ENCODE measurements at places on chromosomes 1 and 21. TPM values are rescaled to one million over a fixed set of nuclear protein-coding genes. Genes with fewer than 3 reads are reported as not detected.
A peak's percentile ranks its signal among the peaks of the same experiment; 100 is the strongest.

- H3K27ac ChIP-seq = no peak overlapping the region
- H3K4me1 ChIP-seq = peaks cover 4% of the 10 kb centered on the region
- no peaks in the 10 kb centered on the region for H3K36me3 ChIP-seq
- DNase-seq = peak; percentile 36
- H3K4me3 ChIP-seq = no peak overlapping the region
- peaks cover 6% of the 10 kb centered on the region for H3K27me3 ChIP-seq
Observed at GRCh38 chr1:23216771-23217420, 406 bp downstream of the HTR1D start.

DNA sequence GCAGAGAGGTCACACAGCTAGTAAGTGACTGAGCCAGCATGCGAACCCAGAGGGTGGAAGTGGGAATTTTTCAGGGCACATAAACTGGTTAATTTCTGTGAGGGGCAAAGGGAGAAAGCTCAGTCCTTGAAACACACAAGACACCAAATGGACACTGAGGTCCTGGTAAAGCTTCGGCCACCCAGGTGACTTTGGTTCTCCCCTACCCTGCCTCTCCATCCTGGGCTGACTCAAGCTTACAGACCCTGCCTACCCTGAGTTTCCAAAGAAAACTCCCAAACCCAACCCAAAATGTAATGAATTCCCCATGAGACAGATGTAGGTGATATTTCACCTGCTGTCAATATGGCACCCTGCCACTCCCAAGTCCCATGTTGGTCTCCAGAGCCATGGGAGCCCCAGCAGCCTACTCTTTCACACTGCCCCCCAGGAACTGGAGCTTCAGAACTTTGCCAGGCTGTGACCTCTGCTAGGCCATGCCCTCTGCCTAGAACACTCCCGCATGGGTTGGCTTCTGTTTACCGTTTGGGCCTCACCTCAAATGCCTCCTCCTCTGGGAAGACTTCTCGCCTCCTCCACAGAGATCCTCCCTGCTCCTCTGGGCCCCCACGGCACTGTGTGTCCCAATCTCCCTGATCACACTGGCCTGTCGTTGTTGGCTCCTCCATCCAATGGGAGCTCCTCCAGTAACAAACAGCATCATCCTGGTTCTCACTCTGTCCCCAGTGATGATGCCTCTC is 3.7 kb upstream of the LRP8 start:
- no peak overlapping the region for H3K4me3 ChIP-seq
- H3K27ac ChIP-seq = no peak overlapping the region
- no peaks in the 10 kb centered on the region for H3K36me3 ChIP-seq
- H3K27me3 ChIP-seq = no peaks in the 10 kb centered on the region
- no peak for DNase-seq

DNA sequence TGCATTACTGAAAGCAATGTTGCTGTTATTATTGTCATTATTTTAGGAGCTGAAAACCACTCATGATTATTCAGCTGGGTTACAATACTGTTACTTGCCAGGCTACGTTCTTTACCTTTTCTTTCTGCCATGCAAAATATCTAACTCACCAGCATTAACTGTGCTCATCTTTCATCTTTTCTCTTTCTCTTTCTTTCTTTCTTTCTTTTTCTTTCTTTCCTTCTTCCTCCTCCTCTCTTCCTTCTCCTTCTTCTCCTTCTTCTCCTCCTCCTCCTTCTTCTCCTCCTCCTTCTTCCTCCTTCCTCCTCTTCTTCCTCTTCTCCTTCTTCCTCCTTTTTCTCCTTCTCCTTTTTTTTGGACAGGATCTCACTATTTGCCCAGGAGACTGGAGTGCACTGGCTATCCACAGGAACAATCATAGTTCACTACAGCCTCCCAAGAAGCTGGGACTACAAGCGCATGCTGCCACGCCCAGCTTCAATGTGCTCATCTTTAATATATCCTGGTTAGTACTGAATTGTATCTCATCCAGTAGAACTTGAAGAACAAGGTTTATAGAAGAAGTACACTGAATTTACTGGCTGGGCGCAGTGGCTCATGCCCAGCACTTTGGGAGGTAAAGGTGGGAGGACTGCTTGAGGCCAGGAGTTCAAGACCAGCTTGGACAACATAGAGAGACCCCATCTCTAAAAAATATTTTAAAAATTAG is 6.9 kb upstream of the ZMYM4 start:
- DNase-seq = no peak
- H3K4me1 ChIP-seq = no peaks in the 10 kb centered on the region
- no peaks in the 10 kb centered on the region for H3K36me3 ChIP-seq
- H3K27me3 ChIP-seq = no peaks in the 10 kb centered on the region
- H3K27ac ChIP-seq = no peak overlapping the region
- H3K4me3 ChIP-seq = no peak overlapping the region

GRCh38 chr1:91569411-91570119 is 68.9 kb downstream of the CDC7 start:
- H3K27ac ChIP-seq = peak overlapping the region; percentile 16
- H3K27me3 ChIP-seq = no peaks in the 10 kb centered on the region
- H3K4me3 ChIP-seq = no peak overlapping the region

DNA sequence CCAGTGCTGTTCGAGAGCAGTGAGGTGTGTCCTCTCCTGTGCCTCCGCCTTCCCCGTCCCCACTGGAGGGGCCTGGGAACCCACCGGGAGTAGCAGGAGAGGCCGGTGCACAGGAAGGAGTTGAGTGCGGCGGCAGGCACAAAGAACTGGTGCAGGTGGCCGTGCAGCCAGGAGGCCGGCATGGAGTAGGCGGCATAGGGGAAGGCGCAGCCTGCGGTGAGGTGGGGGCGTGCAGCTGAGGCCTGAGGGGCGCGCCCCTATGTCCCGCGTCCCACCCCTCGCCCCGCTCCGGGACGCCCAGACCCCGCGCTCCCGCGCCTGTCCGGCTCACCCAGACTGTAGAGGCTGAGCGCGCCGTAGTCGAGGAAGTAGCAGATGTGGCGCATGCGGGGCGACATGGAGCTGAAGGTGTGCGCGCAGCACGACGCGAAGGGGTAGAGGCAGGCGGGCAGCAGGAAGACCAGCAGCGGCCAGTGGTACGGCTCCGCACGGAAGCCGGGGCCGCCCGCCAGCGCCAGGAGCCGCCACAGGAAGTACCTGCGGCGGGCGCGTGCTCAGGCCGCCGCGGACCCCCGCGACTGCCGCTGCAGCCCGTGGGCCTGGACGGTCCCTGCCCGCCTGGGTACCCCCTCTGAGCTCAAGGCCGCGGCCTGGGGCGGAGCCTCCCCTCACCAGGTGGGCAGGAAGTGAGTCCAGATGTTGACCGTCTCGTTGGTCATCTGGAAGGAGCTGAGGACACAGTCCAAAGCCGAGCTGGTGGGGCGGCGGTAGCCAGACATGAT is 2.2 kb downstream of the PAQR6 start:
- H3K27me3 ChIP-seq = no peaks in the 10 kb centered on the region
- peaks cover 22% of the 10 kb centered on the region for H3K4me1 ChIP-seq
- H3K36me3 ChIP-seq = peaks cover 12% of the 10 kb centered on the region
- H3K4me3 ChIP-seq = peak overlapping the region; percentile 33
- no peak overlapping the region for H3K27ac ChIP-seq
- DNase-seq = peak; percentile 65

DNA sequence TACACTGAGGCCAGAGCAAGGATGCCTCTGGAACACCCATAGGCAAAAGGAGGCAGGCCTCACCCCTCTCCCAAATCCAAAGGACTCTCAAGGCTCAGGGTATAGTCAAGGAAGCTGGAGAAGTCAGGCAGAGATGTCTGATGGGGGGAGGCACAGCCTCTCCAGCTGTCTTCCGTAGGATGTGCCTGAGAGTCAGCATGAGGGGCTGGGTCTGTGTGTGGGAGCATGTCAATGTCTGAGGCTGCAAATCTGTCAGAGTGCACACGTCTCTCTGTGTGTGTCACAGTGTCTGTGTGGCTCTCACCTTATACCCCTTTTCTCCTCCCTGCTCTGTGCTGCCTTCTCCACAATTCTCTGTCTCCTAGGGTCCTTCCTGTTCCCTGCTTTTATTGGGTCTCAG is 4.0 kb downstream of the HPCAL4 start:
- H3K27ac ChIP-seq = no peak overlapping the region
- H3K4me1 ChIP-seq = peaks cover 30% of the 10 kb centered on the region
- H3K36me3 ChIP-seq = no peaks in the 10 kb centered on the region
- H3K4me3 ChIP-seq = no peak overlapping the region
- H3K27me3 ChIP-seq = peaks cover 34% of the 10 kb centered on the region
- DNase-seq = no peak

DNA sequence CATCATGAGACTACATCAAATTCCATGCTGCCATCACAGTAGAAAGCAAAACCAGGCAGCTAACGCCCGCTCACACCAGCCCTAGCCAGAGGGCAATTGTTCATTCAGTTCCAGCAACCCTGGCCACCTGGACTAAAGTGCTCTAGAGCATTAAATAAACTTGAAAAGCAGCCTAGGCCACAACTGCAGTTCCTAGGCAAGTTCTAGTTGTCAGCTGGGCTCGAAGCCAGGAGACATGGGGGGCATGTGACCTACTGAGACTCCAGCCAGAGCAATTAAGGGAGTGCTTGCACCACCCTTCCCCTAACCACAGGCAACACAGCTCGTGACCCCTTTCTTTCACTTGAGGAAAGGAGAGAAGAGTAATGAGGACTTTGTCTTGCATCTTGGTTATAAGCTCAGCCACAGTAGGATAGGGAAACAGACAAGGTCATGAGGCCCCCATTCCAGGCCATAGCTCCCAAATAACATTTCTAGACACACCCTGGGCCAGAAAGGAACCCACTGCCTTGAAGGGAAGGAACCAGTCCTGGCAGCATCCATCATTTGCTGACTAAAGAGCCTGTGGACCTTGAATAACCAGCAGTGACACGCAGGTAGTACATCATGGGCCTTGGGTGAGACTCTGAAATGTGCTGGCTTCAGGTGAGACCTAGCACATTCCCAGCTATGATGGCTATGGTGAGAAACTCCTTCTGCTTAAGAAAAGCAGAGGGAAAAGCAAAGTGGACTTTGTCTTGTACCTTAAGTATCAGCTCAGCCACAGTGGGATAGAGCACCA is 77.0 kb downstream of the ZZZ3 start:
- no peak for DNase-seq
- H3K4me1 ChIP-seq = peaks cover 3% of the 10 kb centered on the region
- no peaks in the 10 kb centered on the region for H3K27me3 ChIP-seq

DNA sequence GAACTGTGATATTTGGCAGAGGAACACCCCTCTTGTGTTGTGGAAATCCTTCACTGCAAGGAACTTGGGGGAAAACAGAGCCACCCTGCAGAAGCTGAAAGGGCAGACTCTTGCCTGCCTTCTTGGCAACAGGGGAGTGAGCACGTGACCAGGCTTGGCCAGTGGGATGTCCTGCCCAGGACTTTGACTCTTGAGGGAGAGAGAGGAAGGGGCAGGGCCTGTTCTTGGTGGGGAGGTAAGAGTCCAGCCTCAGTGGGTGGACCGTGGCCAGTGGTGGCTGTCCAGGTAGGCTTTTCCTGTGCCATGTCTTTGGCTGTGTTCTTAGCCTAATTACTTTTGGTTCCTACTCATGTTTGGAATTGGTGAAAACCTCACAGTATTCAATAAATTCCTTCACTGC is 8.6 kb upstream of the AK2 start:
- no peaks in the 10 kb centered on the region for H3K36me3 ChIP-seq
- no peak for DNase-seq
- peak overlapping the region; percentile 46 for H3K27ac ChIP-seq
- H3K4me1 ChIP-seq = peaks cover 19% of the 10 kb centered on the region
- H3K27me3 ChIP-seq = no peaks in the 10 kb centered on the region

DNA sequence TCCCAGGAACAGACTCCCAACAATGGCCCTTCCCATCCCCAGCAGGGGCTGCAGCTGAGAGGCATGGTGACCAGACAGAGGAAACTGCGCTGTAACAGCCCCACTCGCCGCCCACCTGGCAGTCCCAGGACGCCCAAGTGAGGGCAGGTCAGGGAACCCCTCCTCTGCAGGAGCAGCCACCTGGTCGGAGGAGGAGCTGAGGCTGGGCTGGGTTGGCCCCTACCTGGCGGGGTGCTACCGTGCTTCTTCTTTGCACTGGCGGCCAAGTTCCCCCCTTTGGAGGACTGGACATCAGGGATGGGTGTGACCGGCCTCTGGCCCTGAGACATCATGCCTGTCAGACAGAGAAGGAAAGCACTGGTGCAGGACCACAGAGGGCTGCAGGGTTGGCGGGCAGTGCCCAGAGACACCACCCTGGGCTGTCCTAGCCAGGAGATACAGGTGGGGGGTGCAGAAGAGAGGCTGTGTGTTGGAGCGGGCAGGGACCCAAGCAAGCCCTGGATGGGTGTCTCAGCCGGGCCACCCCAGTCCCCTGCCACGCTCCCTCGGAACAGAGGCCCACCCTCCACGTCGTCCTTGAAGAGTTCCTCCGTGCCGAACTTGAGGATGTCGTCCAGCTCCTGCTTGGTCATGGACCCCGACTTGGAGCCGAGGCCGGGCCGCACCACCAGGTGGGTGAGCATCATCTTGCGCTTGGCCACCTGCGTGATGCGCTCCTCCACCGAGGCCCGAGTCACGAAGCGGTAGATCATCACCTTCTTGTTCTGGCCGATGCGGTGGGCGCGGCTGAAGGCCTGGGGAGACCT is 51.6 kb downstream of the CHD5 start:
- no peak for DNase-seq
- no peaks in the 10 kb centered on the region for H3K27me3 ChIP-seq
- peaks cover 8% of the 10 kb centered on the region for H3K4me1 ChIP-seq
- no peak overlapping the region for H3K27ac ChIP-seq

DNA sequence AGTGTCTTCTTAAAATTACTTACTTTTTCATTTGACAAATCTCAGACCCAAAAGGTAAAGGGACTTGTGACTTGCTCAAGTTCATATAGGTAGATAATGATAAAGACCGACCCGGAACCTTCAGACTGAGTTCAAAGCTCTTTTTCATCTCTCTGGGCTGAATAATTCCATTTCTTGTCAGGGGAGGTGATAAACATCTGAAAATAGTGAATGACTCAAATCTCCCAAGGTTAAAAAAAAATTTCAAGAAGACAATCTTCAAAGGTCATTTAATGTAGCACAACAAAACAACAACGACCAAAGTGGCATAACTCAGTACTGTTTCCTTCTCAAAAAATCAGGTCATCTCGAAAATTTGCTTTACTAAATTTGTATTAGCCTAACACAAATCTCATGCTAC is 20.6 kb downstream of the LUZP1 start:
- no peaks in the 10 kb centered on the region for H3K4me1 ChIP-seq
- no peak overlapping the region for H3K4me3 ChIP-seq
- DNase-seq = peak; percentile 31

DNA sequence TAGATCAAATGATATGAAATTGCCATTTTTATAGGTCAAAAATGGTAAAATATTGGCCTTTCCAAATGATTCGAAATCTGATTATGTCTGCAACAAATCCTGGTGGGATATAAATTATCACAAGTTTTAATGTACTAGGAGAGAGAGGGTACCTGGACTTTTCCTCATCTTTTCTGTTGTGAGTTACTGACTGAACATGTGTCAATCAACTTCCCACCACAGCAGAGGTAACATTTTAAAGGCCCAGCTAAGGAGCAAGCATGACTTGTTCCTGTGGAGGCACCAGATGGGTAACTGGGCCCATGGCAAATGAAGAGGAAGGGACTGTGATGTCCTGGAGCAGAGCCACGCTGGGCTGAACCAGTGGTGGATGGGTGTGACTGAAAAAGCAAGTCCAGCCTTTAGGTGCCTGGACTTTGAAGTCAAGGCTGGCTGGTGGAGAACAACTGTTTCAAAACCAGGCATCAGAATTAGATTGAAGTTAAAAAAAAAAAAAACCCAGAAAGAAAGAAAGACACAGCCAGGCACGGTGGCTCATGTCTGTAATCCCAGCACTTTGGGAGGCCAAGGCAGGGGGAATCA is 6.6 kb downstream of the MR1 start:
- H3K36me3 ChIP-seq = peaks cover 13% of the 10 kb centered on the region
- H3K27me3 ChIP-seq = no peaks in the 10 kb centered on the region
- no peak overlapping the region for H3K27ac ChIP-seq

FMO4 gene
- total RNA-seq = 3.6 TPM

Measured in natural killer cell (primary cell).